ENCODE measurements at places on chromosomes 1 and 21. TPM values are rescaled to one million over a fixed set of nuclear protein-coding genes. Genes with fewer than 3 reads are reported as not detected.

TNFRSF4 gene
- not detected for total RNA-seq

RUNX3 gene
- 4.2 TPM for total RNA-seq

BATF3 gene
- total RNA-seq = 7.9 TPM

FCER1G gene
- total RNA-seq = 64.8 TPM

TSPEAR gene
- not detected for total RNA-seq

LCE1F gene
- total RNA-seq = not detected

CELA2A gene
- not detected for total RNA-seq

DNA sequence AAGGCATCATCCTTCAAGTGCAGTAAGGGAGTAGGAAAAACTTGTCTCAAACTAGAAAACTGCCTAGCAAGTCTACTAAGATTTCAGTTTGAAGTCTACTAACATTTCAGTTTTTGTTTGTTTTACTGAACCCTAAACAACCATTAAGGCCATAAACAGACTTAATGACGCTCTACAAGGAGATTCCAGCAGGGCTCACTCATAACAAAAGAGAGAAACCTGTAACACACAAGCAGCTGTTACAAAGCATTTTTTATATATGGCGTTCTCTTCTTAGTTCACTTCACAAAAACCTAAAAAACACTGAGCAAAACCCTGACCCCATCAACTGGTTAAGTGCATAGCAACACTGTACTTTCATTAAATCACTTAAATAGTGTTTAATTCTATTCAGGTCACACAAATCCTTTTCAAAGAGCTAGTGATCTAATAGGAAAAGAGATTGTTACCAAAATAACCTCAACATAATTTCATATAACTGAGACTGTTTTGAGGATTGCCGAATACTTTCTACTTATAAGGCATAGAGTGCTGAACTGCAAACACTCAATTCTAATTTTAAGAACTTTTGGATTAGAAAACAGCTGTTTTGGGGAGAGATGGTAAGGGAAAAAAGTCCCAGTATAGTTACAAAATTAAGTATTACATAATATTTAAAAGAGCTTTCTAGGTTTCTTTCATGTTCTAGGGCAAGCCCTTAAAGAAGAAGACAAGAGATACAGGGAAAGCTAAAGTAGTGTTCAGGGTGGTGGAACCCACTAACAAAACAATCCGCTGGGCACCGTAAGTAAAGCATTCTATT, 1.4 kb downstream of the B3GALNT2 start:
- no peaks in the 10 kb centered on the region for H3K27me3 ChIP-seq
- H3K4me1 ChIP-seq = peaks cover 26% of the 10 kb centered on the region
- H3K27ac ChIP-seq = peak overlapping the region; percentile 98
- H3K36me3 ChIP-seq = no peaks in the 10 kb centered on the region
- peak overlapping the region; percentile 85 for H3K4me3 ChIP-seq

- no peak overlapping the region for H3K27ac ChIP-seq
- no peak for DNase-seq
- no peaks in the 10 kb centered on the region for H3K27me3 ChIP-seq
- peaks cover 37% of the 10 kb centered on the region for H3K4me1 ChIP-seq
- H3K36me3 ChIP-seq = no peaks in the 10 kb centered on the region
Measured at GRCh38 chr21:45299864-45300785, 12.4 kb upstream of the POFUT2 start.

DNA sequence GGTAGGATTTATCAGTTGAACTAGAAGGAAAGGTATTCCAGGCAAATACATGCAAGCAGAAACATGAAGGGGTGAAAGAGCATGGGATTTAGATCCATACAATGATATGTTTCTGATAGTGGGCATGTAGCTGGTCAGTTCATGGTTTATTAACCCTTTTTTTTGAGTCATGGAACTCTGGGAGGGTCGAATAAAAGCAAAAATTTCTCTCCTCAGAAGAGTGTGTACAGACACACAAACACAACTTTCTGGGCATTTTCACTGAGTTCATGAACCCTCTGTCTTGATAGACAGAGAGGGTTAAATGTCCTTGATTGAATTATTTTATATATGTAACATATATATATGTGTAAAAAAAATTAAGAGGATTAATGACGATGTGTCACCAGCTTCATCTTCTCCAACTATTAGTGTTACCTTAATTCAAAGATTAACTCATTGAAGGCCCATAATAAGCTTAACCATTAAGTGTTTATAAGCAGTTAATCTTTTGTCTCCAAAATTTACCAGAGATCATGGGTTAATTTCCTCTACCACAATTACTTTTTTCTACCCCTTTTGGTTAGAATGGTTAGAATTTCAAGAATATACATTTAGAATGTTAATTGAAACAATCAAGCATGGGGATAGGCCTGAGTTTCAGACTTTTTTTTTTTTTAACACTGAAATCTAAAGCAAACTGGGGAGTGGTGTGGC, 4.6 kb downstream of the JUN start:
- H3K4me3 ChIP-seq = no peak overlapping the region
- peaks cover 9% of the 10 kb centered on the region for H3K36me3 ChIP-seq
- H3K27ac ChIP-seq = peak overlapping the region; percentile 100
- DNase-seq = no peak

DNA sequence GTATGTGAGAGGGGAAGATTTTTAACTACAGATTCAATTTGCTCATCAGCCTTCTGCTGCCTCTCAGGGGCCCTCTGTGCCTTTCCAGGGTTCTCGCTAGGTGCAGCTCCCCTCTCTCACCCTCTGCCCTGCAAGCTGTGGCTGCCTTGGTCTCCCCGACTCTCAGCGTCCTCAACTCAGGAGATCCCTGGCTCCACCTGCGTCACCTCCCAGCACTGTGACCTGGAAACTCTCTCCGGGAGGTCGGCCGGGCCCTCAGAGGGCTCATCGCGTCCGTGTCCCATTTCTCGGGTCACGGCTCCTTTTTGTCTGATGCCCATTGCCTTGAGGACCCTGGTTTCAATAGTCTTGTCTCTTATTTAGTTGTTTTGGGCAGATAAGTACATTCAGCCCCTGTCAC, 63.5 kb upstream of the ADARB1 start:
- H3K4me1 ChIP-seq = peaks cover 9% of the 10 kb centered on the region
- DNase-seq = no peak
- no peaks in the 10 kb centered on the region for H3K36me3 ChIP-seq
- H3K27ac ChIP-seq = no peak overlapping the region
- no peak overlapping the region for H3K4me3 ChIP-seq

DNA sequence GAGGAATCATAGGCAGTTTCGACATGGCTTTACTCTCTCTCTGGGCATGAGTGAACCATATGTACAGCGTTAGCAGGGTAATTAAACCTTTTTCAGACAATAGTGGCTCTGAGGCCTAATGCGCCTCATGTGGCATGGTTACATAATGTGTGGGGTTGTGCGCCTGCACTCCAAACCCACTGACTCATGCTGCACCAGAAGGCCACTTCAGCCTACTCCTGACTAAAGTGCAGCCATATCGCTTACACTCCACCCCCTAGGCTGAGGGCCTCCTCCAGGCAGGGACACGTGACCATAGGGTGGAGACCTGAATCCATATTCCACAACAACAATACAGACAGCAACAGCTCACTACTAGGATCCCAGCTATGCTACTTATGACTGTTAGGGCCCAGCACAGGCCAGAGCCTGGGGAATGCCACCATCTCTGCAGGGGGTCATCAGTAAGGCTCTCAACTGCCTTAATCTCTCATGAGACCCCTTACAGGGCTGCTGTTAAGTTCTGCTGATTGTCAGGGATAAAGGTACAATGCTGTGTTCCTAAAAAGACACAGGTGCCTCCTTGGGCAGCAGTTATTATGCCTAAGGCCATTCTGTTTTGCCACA, 13.4 kb upstream of the ODF2L start:
- H3K27me3 ChIP-seq = no peaks in the 10 kb centered on the region
- H3K4me1 ChIP-seq = no peaks in the 10 kb centered on the region
- H3K4me3 ChIP-seq = no peak overlapping the region
- no peak overlapping the region for H3K27ac ChIP-seq

- no peaks in the 10 kb centered on the region for H3K36me3 ChIP-seq
- no peaks in the 10 kb centered on the region for H3K27me3 ChIP-seq
- peak overlapping the region; percentile 88 for H3K4me3 ChIP-seq
- peak overlapping the region; percentile 92 for H3K27ac ChIP-seq
- H3K4me1 ChIP-seq = peaks cover 73% of the 10 kb centered on the region
- DNase-seq = no peak
Measured at GRCh38 chr1:155125946-155126555, 1.6 kb upstream of the EFNA1 start.

DNA sequence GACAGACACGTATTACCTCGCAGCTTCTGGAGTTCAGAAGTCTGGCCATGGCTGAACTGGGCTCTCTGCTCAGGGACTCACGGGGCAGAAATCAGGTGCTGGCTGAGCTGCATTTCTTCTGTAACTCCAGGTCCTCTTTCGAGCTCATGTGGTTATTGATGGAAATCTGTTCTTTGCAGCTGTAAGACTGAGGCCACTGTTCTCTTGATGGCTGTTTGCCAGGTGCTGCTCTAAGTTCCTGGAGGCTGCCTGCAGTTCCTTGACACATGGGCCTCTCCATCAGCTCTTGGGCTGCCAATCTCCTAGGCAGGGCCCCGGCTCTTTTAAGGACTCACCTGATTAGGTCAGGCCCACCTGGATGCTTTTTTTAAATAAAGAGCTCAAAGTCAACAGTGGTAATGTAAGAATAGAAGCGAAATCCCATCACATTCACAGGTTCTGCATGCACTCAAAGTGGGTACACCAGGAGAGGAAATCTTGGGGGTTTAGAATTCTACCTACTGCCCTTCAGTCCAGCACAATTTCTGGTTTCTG, 139.1 kb downstream of the KAZN start:
- H3K4me3 ChIP-seq = no peak overlapping the region
- H3K36me3 ChIP-seq = no peaks in the 10 kb centered on the region
- H3K27me3 ChIP-seq = no peaks in the 10 kb centered on the region
- peaks cover 21% of the 10 kb centered on the region for H3K4me1 ChIP-seq
- DNase-seq = no peak

DNA sequence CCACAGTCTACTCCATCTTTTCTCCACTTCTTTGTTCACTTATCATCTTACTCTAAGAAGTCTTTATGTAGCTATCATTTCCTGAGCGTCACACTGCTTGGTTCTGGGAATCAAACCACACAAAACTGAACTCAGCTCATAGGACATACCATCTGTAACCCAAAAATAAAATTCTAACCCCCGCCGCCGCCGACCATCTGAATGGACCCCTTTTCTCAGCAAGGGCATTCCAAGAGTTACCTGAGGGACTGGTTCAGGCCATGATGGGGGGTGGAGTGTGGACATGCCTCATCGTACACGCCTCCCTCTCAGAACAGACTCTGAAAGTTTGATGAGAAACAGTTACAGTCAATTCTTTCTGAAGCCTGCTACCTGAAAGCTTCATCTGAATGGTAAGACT, 12.6 kb upstream of the CHI3L2 start:
- no peaks in the 10 kb centered on the region for H3K36me3 ChIP-seq
- H3K27ac ChIP-seq = no peak overlapping the region
- no peak overlapping the region for H3K4me3 ChIP-seq
- DNase-seq = no peak
- no peaks in the 10 kb centered on the region for H3K4me1 ChIP-seq

- peaks cover 11% of the 10 kb centered on the region for H3K4me1 ChIP-seq
- no peaks in the 10 kb centered on the region for H3K27me3 ChIP-seq
- H3K36me3 ChIP-seq = no peaks in the 10 kb centered on the region
- no peak for DNase-seq
Measured at GRCh38 chr1:245604979-245605378, 450.2 kb downstream of the KIF26B start.

GRCh38 chr1:205199090-205199930, 12.2 kb downstream of the DSTYK start:
- DNase-seq = no peak
- H3K27ac ChIP-seq = no peak overlapping the region
- H3K36me3 ChIP-seq = no peaks in the 10 kb centered on the region
- H3K27me3 ChIP-seq = no peaks in the 10 kb centered on the region
- H3K4me3 ChIP-seq = no peak overlapping the region

- no peaks in the 10 kb centered on the region for H3K27me3 ChIP-seq
- no peak overlapping the region for H3K4me3 ChIP-seq
- H3K36me3 ChIP-seq = peaks cover under 1% of the 10 kb centered on the region
- peaks cover 30% of the 10 kb centered on the region for H3K4me1 ChIP-seq
- no peak overlapping the region for H3K27ac ChIP-seq
Measured at GRCh38 chr1:32066489-32066873, 6.3 kb upstream of the TMEM39B start.

GRCh38 chr1:43206600-43207228, 34.6 kb downstream of the CFAP57 start:
- H3K4me3 ChIP-seq = no peak overlapping the region
- H3K27ac ChIP-seq = no peak overlapping the region
- no peaks in the 10 kb centered on the region for H3K36me3 ChIP-seq
- peaks cover 14% of the 10 kb centered on the region for H3K4me1 ChIP-seq
- no peaks in the 10 kb centered on the region for H3K27me3 ChIP-seq

GRCh38 chr1:216812966-216813365, 89.7 kb upstream of the ESRRG start:
- H3K4me3 ChIP-seq = no peak overlapping the region
- no peak overlapping the region for H3K27ac ChIP-seq
- no peak for DNase-seq
- no peaks in the 10 kb centered on the region for H3K27me3 ChIP-seq

DNA sequence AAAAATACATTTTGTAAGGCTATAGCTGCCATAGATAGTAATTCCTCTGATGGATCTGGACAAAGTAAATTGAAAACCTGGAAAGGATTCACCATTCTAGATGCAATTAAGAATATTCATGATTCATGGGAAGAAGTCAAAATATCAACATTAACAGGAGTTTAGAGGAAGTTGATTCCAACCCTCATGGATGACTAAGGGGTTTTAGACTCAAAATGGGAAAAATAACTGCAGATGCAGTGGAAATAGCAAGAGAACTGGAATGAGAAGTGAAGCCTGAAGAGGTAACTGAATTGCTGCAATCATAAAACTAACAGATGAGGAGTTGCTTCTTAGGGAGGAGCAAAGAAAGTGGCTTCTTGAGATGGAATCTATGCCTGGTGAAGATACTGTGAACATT, 230.8 kb downstream of the KCTD3 start:
- no peaks in the 10 kb centered on the region for H3K27me3 ChIP-seq
- H3K36me3 ChIP-seq = no peaks in the 10 kb centered on the region
- no peak overlapping the region for H3K27ac ChIP-seq

GRCh38 chr1:239456788-239457187, 70.4 kb downstream of the CHRM3 start:
- H3K4me1 ChIP-seq = no peaks in the 10 kb centered on the region
- no peaks in the 10 kb centered on the region for H3K27me3 ChIP-seq

GRCh38 chr1:64675718-64676345, 69.0 kb upstream of the RAVER2 start:
- no peak overlapping the region for H3K27ac ChIP-seq
- DNase-seq = no peak
- H3K36me3 ChIP-seq = no peaks in the 10 kb centered on the region
- no peaks in the 10 kb centered on the region for H3K4me1 ChIP-seq
- no peak overlapping the region for H3K4me3 ChIP-seq
- H3K27me3 ChIP-seq = no peaks in the 10 kb centered on the region

GRCh38 chr1:67748630-67749029, 63.6 kb downstream of the GADD45A start:
- peak overlapping the region; percentile 70 for H3K27ac ChIP-seq
- no peak overlapping the region for H3K4me3 ChIP-seq
- H3K36me3 ChIP-seq = no peaks in the 10 kb centered on the region

DNA sequence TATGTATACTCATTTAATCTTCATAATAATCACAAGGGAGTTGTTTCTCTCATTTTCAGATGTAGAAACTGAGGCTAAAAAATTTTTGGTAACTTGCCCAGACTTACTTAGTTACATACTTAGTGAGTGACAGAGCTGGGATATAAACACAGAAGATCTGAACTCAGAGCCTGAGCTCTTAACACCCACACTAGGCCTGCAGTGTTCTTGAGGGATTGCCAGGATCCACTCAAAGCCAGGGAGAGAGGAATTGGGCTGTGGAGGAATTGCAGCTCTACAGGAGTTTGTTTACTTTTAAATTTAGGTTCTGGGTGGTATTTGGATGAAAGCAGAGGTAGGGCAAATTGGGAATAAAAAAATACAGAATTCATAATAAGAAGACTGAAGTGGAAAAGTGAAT, 515.1 kb upstream of the PLXNA2 start:
- H3K36me3 ChIP-seq = no peaks in the 10 kb centered on the region
- no peak overlapping the region for H3K4me3 ChIP-seq
- H3K4me1 ChIP-seq = no peaks in the 10 kb centered on the region
- no peak overlapping the region for H3K27ac ChIP-seq
- DNase-seq = no peak

All from vagina (tissue), 2 donors.